GM04503 (cell line): ENCODE measurements at places on chromosomes 11 and 22.

DNA sequence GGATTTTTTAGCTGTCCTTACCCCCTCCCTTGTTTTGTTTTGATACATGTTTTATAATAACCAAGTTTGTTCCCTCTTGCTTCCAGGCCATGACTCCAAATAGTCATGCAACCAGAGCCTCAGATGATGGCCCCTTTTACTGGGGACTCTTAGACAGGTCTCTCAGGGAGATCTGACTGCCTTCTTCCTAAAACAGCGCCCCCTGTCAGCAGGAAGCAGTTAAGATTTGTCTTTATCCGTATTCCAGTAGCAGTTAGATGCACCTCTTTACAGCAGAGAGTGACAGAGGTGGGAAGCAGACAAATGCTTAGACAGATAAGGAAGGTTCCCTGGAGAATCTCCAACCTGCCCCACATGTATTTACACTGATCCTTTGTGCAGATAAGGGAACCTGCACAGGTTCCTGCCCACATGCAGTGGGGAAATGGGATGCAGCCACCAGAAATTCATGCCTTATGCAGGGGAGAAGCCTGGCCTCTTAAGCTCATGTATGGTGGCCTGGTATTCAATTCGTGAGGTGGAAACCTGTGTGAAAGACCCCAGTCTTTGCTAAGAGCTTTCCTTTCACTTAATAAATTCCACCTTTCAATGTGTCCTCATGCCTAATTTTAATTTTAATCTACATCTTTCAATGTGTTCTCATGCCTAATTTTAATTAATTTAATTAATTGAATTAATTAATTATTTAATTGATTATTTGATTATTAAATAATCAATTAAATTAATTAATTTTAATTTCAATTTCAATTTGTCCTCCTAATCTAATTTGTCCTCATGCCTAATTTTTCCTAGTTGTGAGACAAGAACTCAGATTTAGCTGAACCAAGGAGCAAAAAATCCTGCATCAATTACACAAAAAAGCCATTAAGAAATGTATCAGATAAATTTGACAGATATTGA is 11.5 kb upstream of the GLYAT start:
- DNase-seq = no peak

GRCh38 chr11:114556135-114556534 is 3.5 kb downstream of the NXPE1 start:
- DNase-seq = no peak

GRCh38 chr11:48020092-48020755 is 39.9 kb downstream of the PTPRJ start:
- no peak for DNase-seq

GRCh38 chr11:130397780-130398179 is 30.6 kb downstream of the ADAMTS8 start:
- no peak for DNase-seq

- DNase-seq = no peak
Observed at GRCh38 chr11:75450826-75451821, 18.1 kb upstream of the KLHL35 start.

GRCh38 chr11:116793772-116794097 is 2.1 kb upstream of the APOA5 start:
- DNase-seq = no peak

- DNase-seq = no peak
Observed at GRCh38 chr11:3861683-3862082, 6.2 kb downstream of the STIM1 start.
